Activated CD4-positive, alpha-beta T cell treated with anti-CD3 and anti-CD28 coated beads, Interleukin-2, amount 50 U/mL, for 24 hours (primary cell): ENCODE measurements at places on chromosomes 7 and 10.

GRCh38 chr10:48414778-48415177 lies 108.3 kb downstream of the MAPK8 start:
- DNase-seq = no peak

DNA sequence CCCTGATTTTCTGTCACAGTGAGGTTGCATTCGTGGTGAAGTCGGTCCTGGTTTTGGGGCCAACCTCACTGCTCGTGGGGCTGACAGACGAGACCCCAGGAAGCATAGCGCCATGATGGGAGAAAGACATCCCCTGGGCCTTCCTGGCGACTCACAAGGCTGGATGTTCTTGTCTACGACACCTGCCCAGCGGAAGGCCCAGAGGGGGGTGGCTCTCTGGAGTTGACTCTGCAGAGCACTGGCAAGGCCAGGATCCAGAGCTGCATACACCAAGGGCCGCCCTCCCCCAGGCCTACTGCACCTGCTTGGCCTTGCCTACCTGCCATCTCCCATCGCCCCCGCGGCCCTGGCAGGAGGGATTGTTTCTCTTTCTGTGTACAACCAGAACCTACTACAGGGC lies 608.9 kb downstream of the PTPRN2 start:
- no peak for DNase-seq

DNA sequence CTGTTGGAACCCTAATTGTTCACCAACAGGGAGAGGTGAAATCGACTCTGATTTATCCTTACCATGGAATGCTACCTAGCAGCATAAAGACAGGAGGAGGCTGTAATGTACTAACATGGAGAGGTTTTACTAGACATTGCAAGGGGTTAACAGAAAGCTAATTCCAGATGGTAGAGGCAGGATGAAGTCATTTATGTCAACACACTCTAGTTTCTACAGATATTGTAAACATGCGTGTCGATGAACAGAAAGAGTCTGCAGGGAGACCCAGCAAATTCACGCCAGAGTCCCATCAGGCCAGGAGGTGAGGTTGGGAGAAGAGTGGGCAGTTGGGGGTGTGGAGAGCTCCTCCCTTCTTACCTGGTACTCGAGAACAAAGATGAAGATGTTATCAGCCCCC lies 7.0 kb downstream of the NPC1L1 start:
- no peak for DNase-seq

GRCh38 chr7:66377045-66377444 lies 171.9 kb downstream of the TPST1 start:
- no peak for DNase-seq

- DNase-seq = no peak
These were observed 73.7 kb upstream of the ODAD2 start for GRCh38 chr10:28072573-28072972.

GRCh38 chr10:74156919-74157289 lies 5.9 kb downstream of the ADK start:
- no peak for DNase-seq

DNA sequence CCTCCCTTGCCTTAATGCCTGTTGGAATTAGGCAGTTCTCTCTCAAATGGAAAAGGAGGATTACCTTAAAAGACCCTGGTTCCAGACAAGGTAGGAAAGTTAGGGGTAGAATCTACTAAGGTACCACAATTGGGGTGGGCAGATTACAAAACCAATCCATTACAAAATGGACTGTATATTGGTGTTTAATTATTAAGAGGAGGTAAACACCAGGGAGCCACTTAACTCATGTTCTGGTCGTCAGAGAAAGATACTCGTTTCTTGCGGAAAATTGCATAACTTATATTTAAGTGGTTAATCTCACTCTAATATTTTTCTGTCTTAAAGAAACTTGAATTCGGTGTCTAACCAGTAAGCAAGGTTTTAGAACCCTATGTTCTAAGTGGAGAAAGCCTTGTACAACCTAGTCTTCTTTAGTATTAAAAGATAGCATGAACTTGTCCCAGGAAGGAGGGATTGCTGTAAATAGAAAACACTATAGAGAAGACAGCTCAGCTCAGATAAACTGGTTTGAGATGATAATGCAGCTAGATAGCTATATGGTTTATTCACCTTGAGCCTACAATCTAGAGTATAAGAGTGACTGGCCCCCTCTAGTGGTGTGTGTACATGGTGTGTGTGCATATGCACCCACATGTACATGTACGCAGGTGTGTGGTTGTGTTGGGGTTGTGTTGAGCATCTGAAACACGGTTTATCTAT lies 58.0 kb upstream of the STRIP2 start:
- DNase-seq = no peak

DNA sequence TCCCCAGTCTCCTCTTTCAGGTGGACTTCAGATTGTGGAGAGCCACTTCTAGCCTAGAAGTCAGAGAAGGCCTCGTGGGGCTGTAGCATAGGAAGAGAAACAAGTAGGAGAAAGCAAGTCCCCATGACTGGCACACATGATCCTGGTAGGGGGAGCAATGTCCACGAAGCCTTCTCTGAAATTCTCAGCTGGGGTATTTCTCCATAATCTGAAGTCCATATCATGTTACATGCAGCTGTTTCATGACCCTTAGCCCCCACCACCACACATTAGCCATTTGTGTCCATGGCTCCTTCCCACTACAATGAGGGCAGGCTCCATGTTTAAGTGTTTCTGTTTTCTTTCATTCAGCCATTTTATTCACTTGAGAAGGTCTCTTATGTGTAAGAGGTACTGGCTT lies 43.2 kb downstream of the LAMB4 start:
- no peak for DNase-seq

DNA sequence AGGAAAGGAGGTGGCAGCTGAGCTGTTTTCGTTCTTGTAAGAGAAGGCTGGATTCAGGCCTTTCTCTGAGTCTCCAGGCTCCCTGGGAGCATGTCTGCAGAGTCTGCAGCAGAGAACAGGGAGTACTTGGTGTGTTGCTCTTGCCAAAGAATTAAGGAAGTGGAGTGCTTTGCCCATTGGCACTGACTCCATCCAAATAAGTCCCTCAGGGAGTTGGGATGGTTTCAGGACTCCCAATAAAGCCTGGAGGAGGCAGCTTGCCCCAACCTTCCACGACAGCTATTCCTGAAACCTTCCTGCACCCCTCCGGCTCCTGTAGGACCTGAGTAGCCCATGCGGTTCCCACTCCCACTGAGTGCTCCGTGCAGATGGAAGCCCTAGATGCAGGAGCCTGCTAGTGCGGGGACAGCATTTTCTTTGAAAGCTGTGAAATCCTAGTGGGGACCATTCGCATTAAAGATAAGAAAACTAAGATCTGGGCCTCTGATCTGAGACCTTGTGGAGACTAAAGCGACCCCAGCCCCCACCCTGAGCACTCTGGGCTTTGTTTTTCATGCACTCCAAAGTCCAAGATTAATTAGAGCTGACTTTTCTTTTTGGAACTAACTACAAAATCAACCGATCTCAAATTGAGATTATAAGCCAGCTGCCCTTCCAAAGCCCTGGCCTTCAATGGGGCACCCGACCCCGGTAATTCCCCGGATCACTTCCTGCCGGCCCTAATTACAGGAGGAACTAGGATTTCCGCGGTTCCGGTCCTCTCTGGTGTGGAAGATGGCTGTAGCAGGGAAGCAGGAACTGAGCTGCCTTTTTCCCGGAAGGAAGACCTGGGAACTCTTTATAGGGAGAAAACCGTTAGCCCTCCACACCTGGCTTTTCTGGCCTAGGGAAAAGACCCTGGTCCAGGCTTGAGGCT lies 110.2 kb downstream of the COL13A1 start:
- no peak for DNase-seq

GRCh38 chr7:100090527-100091410 lies 2.0 kb downstream of the COPS6 start:
- no peak for DNase-seq

GRCh38 chr7:84565345-84566074 lies 370.9 kb upstream of the SEMA3A start:
- no peak for DNase-seq

GRCh38 chr7:112156412-112156811 lies 49.8 kb downstream of the DOCK4 start:
- no peak for DNase-seq

DNA sequence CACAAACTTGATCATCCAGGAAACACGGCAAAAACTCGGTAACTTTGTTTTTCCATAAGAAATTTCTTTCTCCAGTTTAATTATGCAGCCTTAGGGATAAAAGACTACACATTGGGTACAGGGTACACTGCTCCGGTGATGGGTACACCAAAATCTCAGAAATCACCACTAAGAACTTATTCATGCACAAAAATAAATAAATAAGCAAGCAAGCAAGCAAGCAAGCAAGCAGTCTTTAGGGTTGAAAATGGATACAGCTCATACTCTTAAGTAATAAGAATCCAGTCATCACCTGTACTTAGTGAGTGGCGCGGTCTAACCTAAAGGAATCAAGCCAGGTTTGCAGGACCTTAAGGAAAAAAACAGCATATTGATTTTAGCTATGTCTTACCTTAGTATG lies 30.0 kb downstream of the MCM10 start:
- no peak for DNase-seq

DNA sequence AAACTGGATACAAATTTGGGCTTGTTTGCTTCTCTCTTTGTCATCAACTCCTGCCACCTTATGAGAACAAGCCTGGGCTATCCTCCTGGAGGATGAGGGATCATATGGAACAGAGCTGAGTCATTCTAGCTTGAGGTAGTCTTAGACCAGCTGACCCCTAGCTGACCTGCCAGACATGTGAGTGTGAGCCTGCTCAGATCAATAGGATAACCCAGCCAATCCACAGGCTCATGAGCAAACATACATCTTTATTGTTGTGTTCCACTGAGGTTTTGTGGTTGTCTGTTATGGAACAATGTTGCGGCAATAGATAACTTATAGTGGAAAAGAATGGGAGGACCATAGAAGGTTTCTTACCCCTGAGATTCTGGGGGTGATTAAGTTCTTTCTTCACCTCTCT lies 54.5 kb upstream of the FAM180A start:
- no peak for DNase-seq

DNA sequence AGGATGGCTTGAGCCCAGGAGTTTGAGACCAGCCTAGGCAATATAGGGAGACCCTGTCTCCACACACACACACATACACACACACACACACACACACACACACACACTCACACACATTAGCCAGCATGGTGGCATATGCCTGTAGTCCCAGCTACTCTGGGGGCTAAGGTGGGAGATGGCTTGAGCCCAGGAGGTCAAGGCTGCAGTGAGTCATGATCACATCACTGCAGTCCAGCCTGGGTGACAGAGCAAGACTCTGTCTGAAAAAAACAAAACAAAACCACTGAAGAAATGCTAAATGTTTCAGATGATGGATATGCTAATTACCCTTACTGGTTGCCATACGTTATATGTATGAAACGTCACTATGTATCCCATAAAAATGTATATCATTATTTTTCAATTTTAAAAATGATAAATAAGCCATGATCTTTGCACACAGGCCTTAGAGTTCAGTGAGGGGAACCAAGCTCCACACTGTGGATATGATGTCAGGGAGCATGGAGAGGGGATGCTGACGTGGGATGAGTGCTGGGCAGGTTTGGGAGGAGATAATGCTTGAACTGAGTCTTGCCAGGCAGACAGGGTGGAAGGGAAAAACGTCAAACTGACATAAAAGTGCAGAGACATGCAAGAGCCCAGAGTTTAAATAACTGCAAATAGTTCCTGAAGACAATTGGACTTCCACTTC lies 45.9 kb upstream of the ARHGAP12 start:
- DNase-seq = no peak
